ENCODE measurements at places on chromosomes 11 and 22.

GRCh38 chr11:121630041-121630440 lies 177.3 kb upstream of the SORL1-AS1 start:
- DNase-seq = no peak

GRCh38 chr22:48718818-48719500 lies 1108.7 kb downstream of the BRD1 start:
- no peak for DNase-seq

- no peak for DNase-seq
Observed at GRCh38 chr11:77042111-77042726, 8.0 kb downstream of the B3GNT6 start.

GRCh38 chr11:129458278-129458677 lies 82.6 kb downstream of the BARX2 start:
- DNase-seq = no peak

GRCh38 chr11:57630171-57630570 lies 19.5 kb downstream of the YPEL4 start:
- DNase-seq = no peak

DNA sequence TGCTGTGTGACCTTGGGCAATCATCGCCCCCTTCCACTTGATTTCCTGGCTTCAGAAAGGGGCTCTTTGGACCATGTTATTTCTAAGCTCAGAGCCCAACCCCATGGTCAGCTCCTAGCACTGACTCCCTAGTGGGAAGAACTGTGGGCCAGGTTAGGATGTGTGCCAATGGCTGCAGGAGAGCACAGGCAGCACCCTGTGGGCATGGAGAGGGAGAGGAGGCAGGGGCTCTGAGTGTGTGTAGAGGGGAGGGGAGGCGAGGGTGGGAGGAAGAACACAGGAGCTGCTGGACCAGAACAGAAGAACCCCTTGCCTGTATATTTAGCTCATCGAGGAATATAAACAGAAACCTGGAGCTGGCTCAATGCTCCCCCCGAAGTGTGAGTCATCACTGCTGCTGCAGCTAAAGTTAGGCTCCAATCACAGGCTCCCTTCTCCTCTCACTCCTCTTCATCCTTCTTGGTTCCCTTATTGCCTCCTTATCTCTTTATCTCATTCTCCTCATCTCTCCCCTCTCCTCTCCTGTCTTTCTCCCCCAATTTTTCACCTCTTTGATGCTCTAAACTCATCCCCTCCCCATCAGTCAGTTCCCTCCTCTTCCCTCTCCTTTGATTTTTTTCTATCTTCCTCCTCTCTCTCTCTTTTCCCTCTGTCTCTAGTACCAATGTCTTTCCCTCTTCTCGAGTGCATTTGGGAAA lies 14.5 kb upstream of the RPS19BP1 start:
- DNase-seq = no peak

Measured in CD4-positive, alpha-beta T cell (primary cell).